Iris pigment epithelial cell (primary cell): ENCODE measurements at places on chromosomes 2 and 18.

DNA sequence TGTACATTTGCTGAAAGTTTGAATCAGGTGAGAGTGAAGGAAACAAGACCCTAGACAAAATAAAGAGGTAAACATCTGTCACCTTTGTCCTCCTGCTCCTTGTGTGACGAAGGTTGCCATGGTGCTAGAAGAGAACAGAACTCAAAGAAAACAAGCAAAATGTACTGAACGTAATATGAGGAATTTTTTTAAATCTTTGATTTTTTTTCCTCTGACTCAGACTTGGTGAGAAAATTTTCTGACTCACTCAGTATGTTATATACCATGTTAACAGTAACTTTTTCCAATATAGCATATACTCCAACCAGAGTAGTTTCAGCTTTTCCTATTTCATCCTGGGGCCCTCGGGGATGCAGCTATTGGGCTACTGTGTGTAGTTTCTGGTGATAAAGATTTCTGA lies 2114.6 kb upstream of the PIK3C3 start:
- DNase-seq, result peak; percentile 92

- DNase-seq, result no peak
These were observed 43.0 kb downstream of the CROCC2 start for GRCh38 chr2:240948905-240949790.

DNA sequence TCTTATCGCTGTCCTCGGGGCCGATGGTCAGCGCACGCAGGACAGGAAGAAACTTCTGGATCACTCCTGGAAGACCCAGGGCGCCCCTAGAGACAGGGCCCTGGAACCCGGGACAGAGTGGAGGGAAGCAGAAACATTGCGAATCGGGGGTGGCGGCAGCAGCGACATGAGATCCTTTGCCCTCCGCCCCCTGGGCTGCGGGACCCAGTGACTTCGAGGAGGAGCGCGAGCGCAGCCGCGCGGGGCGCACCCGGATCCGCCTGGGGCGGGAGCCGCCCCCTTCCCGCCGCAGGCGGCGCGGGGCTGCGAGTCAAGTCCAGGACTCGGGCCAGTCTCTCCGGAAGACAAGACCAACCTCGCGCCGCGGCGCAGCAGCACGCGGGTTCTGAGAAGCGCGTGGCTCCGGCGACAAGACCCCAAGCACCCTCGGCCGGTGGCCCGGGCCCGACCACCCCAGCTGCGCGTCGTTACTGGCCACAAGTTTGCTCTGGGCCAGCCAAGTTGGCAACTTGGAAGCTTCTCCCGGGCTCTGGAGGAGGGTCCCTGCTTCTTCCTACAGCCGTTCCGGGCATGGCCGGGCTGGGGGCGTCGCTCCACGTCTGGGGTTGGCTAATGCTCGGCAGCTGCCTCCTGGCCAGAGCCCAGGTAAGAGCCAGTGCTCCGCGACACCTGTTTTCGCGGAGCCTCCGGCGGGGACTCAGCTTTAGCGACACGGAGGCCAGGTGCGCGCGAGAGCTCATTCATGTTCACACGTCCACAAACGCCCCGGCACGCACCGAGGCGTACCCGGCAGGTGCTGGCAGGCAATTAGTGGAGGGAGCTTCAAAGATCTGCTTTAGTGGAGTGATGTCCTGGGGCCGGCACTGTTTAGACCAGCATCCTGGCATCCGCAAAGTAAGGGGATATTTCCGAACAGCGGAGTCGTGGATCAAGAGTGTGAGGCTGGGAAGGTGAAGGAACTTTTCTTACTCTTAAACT lies at the start of gene PTH2R:
Gene PTH2R (plus strand): TSS at position 319 of the 978 bp plus-strand sequence. CDS start 252 bp downstream, at position 571.
- no peak for DNase-seq

- DNase-seq, result no peak
These were observed 8.2 kb downstream of the MALL start for GRCh38 chr2:110107092-110108079.

- peak; percentile 27 for DNase-seq
These were observed 14.0 kb downstream of the YIPF4 start for GRCh38 chr2:32291746-32292145.

- no peak for DNase-seq
These were observed 26.4 kb upstream of the PGAP1 start for GRCh38 chr2:196952936-196953335.

DNA sequence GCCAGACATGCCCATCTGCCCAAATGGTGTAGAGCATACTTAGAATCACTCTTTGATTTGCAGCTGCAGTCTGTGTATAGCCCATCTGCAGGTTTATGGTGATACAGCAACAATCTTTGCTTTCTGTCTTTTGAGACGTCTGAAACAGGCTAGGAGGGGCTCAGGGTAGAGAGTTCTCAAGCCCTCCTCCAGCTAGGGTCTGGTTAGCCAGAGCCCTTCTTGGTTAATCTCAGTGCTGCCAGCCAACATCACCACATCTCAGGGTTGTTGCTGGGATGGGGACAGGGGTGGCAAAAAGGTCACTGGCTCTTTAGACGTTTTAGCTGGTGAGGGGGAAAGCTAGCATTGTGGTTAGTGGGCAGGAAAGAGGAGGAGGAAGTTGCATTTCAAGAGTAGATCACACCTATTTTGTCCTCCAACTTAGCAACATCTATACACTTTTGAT lies 136.6 kb upstream of the ACAA2 start:
- no peak for DNase-seq

DNA sequence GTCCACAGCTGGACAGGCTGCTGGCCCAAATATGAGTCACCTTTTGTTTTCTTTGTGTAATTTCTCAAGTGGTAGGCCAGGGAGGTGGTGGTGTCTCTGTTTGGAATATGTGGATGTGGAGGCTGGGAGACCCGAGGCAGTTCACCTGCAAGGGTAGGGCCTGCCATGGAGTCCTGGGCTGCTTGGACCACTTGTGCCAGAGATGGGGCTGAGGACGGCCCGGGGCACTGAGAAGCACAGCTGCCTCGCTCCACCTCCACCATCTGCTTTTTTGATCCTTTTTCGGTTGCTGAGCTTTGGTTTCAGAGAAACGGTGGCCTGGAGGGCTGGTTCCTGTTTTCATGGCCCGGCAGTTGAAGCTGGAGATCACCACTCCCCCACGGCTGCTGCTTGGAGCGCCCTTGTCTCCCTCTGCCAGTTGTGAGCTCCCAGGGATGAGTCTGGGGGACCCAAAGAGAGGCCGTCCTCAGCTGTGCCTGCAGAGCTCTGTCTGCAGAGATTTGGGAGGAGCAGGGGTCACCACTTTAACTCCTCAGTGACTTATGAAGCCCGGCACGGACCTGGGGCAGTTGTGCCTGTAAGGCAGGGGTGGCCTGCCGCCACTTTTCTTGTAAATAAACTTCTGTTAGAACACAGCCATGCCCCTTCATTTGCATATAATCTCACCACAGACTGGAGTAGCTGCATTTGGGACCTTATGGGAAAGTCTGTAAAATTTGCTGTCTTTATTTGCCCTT lies 67.6 kb upstream of the MCFD2 start:
- DNase-seq, result peak; percentile 77

GRCh38 chr2:44200759-44201158 lies 32.1 kb downstream of the PPM1B start:
- DNase-seq, result no peak

DNA sequence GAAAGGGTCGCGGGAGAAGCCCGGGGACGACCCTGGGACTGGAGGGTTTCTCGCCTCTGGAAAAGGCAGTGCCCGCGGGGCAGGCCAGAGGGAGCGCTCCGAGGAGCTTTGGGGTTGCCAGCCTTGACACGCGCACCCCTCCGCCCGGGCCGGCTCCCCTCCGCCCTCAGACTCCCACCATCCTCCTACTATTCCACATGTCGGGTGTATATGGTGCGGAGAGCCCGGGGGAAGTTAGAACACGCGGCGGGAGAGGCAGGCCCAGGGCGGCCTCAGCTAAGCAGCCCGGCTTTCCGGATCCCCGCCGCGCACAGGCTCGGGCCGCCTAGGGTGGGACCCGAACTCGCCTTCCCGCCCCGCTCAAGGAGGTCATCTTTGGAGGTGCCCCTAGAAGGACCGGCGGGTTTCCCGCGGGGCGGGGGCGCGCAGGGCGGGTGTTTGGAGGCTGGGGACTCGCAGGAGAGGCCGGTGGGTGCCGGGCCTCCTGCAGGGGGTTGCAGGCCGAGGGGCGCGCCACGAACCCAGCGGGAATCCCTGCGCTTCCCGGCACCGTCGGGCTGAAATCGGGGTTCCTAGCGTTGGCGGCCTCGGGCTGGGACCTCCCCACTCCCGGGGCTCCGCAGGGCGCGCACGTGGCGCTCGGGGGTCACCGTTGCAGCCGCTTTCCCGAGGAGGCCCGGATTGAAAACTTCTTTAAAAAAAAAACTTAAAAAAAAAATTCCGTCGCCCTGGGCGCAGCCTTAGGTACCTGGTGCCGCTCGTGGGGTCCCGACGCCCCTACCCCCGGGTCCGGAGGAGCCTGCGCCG lies 3.7 kb downstream of the NFATC1 start:
- DNase-seq, result no peak

GRCh38 chr2:207935121-207935990 lies 90.0 kb downstream of the PLEKHM3 start:
- no peak for DNase-seq

DNA sequence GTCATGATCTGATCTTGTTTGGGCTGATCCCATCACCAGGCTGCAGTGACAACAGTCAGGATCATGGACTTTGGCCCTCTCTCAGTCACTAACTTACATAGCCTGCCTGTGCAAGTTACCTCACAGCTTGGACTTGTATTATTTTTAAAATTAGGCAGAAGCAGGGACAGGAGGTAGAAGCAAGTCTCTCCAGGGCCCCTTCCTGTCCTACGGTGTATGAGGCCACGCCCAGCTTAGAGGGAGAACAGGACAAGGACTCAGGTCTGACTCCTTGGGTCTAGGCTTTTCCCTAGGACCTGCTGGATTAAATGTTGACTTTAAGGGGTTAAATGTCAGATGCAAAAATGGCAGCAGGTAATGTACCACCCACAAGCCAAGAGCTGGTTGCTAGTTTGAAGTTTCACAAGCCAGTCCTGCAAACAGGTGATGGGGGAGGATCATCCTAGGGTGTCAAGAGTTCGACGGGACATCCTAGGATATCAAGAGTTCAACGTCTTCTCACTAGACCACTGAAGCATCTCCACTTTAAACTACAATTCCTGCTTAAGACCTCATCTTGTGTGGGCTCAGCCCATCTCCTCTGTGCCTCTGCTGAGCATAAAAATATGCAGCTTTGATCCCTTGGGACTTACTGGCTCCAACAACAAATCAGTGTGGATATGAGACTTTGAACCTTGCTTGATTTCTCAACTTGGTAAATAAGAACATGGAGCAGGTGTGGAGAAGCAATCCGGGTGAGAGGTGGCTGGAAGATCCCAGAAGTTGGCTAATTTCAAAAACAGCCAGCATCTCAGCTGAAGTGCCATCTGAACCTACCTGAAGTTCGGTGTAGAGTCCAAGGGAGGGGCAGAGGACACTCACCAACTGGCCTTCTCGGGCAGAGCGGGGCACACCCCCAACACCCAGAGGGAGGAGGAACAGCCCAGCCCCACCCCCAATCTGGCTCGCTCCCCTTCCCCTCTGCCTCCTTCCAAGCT lies 39.5 kb downstream of the SFXN5 start:
- DNase-seq, result no peak

DNA sequence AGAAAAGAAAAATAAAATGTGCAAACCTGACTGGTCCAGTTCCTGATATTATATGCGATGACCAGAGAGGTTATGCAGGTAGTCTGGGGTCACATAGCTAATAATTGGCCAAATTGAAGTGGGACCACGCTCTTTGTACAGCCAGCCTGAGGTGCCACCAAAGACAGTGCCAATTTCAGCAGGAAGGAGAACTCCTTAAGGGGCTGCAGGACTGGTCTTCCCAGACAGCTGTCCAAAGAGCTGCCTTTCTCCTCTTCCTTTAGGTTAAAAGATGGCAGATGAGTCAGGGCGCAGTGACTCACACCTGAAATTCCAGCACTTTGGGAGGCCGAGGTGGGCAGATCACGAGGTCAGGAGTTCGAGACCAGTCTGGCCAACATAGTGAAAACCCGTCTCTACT lies 95.5 kb downstream of the ACKR3 start:
- no peak for DNase-seq

GRCh38 chr2:231930593-231931281 lies 4.5 kb upstream of the NPPC start:
- DNase-seq, result no peak

DNA sequence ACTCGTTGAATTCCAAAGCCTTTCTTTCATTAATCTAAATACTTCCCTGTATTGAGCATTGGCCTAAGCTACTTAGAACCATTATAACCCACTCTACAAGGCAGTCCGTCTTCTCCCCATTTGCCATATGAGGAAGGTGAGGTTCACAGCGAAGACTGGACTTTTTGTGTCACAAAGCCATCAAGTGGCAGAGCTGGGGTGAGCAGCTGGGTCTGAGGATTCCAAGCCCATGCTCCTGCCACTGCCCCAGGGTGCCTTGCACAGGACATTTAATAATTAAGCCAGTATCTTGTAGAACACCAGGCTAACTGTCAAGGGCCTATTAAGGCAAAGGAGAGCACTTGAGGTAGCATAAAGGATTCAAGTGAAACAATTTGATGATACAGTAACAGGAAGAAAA lies 68.8 kb upstream of the ZNF397 start:
- no peak for DNase-seq

GRCh38 chr2:126916744-126917143 lies 18.1 kb downstream of the TEX51 start:
- DNase-seq, result no peak

DNA sequence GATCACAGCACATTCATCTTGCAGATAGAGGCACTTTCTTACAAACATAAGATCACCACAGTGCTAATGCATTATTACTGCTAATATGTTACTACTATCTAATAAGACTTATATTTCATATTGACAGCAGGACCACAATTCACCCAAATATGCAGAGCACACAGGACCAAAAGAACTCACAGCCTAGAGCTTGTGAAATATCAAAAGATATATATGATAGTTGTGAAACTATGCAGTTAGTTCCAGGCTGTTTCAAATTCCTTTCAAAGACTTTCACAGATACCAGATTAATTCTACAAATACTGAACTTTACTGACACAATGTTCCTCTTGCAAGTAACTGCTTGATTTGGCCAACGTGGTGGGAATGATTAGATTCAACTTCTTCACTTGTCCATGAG lies 23.0 kb downstream of the FBXO15 start:
- DNase-seq, result no peak

GRCh38 chr2:17719562-17720371 lies 33.8 kb downstream of the SMC6 start:
- DNase-seq, result peak; percentile 27

- DNase-seq, result peak; percentile 93
These were observed 3.0 kb downstream of the DPP4 start for GRCh38 chr2:162071001-162071400.

GRCh38 chr2:65605743-65606058 lies 173.3 kb upstream of the SPRED2 start:
- DNase-seq, result no peak

DNA sequence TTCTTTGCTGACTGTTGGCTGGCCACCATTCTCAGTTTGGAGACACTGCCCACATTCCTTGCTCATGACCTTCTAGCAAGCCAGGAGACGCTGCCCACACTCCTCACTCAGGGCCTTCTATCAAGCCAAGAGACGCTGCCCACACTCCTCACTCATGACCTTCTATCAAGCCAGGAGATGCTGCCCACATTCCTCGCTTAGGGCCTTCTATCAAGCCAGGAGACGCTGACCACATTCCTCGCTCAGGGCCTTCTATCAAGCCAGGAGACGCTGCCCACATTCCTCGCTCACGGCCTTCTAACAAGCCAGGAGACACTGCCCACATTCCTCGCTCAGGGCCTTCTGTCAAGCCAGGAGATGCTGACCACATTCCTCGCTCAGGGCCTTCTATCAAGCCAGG lies 131.3 kb upstream of the CBLN2 start:
- no peak for DNase-seq

GRCh38 chr2:115694651-115695050 lies 1252.2 kb downstream of the DPP10 start:
- DNase-seq, result no peak

- peak; percentile 28 for DNase-seq
These were observed 109.6 kb downstream of the KYNU start for GRCh38 chr2:142987044-142987443.
